Activated T-cell treated with anti-CD3 and anti-CD28 coated beads for 48 hours (primary cell): ENCODE measurements at places on chromosomes 6 and 20.

GRCh38 chr6:73728548-73729205 is 32.7 kb downstream of the CD109 start:
- peak; percentile 52 for DNase-seq

- no peak for DNase-seq
Observed at GRCh38 chr6:90494067-90494780, 92.6 kb downstream of the MAP3K7 start.

GRCh38 chr20:22722811-22723210 is 138.4 kb upstream of the FOXA2 start:
- DNase-seq = no peak

GRCh38 chr6:170572704-170573466 is 11.6 kb downstream of the PDCD2 start:
- DNase-seq = no peak

DNA sequence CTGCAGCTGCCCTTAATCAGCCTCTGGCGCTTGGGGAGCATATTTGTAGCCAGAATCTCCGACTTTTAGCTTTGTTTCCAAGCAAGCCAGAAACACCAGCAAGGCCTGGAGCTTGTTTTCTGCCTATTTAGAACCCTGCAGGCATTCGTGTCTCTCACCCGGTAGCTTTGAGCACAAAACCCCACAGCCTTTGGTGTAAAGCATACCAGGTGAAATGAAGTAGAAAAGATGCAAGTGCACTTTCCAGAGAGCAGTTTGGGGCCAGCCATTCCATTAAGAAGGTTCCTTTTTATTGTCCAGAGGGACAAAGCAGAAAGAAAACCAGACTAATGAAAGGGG is 736 bp downstream of the FAM217B start:
- no peak for DNase-seq

DNA sequence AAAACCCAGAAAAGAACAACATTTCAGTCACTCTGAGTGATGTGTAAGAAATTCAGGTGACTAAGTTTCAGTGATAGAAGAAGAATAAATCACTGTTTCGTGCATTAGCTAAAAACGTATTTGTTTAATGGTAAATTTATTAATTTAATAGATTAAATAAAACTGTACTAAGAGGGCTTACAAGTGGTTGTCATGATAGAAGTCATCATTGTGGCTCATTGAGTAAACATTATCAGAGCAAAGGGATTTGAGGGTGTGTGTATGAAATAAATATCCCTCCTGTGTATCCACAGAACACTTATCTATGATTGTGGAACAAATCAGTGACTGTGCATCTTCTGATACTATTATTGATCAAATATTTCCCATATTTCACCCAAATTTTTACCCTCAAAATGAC is 40.1 kb downstream of the THEMIS start:
- DNase-seq = no peak

DNA sequence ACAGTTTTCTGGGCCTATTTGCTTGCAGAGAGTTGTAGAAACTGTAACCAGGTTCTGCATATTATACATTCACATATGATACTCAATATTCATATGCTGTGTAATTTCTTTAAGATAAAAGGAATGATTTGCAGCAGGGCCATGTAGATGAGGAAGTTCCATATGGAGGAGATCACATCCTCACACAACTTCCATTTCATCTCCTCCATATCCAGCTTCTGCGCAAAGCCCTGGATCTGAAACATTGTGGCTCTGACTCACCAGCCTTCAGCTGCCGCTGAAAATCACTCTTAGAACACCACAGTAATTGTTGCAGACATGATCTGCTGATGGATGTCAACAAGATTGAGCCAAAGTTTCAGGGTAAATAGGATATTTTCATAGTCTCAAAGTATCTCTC is 57.7 kb downstream of the PXDC1 start:
- no peak for DNase-seq

DNA sequence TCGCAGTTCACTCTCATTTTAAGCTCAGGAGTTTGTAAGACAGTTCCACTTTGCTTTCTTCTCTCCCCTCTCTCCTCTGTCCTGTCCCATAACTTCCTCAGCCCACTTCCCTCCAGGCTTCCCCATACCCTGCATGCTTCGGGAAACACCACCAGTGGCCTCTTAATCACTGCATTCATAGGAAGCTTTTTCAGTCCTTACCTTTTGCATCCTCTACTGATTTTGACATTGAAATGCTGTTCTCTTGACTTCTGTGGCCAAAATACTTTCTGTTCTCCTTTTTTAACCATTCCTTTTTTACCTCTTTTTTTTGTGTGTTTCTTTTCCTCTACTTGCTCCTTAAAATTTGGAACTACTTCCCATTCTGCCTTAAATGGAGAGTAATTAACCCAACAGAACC is 69.7 kb downstream of the HIVEP1 start:
- DNase-seq = no peak

DNA sequence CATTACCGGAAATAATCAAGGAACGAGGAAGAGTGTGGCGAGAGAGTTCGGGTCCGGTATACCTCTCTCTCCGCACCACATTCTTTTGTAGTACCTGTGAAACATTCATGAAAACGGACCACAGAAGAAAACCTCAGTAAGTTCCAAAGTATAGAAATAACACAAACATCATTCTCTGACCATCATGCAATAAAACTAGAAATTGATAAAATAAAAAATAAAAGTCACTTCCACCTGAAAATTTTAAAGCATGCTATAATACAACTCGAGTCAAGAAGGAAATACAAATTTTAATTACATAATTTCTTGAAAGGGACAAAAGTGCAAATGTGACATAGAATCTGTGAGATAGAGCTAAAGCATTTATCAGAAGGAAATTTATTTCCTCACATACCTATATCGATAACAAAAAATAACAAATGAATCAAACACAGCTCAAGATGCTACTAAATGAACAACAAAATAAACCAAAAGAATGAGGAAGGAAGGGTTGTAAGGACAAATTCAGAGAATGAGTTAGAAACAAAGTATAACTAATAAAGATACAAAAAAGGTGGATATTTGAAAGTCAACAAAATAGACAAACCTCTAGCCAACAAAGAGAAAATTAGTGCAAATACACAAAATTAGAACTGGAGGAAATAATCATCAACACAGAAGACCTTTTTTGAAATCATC is 84.2 kb downstream of the TRIM27 start:
- no peak for DNase-seq

DNA sequence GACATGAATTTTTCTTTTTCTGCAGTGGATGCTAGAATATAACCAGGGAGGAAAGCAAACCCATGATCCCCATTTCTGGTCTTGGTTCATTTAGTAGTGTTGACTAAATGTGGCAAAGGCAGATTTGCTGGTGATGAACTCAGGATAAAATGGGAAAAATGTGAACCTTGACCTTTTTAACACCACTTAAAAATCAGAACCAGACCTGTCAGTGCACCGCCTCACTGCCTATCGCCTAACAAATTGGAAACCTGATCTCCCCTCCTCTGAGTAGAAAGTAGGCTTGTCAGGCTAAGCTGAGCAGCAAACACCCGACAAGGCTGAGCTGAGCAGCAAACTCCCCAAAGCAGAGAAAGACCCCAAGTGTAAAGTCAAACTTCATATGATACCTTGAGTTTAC is 254.8 kb downstream of the FOXC1 start:
- no peak for DNase-seq

GRCh38 chr6:79373880-79374279 is 139.4 kb upstream of the HMGN3 start:
- DNase-seq = no peak

GRCh38 chr6:121830736-121831135 is 395.3 kb downstream of the GJA1 start:
- no peak for DNase-seq

DNA sequence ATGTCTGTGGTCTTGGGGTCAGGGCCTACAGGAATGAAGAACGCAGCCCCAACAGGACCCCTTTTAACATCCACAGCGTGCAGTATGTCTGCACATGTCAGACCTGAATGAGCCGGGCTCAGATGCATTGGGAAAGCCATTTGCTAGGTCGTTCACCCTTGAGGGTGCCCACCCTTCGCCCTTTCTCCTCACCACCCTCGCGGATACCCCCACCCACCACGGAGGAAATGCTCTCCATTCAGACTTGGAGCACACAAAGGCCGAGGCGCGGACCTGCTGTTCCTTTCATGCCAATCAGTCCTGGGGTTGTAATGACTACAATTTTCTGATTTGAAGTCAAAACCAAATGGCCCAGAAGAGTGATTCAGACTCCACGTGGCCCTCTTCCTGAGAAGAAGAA is 62.7 kb downstream of the EDN3 start:
- DNase-seq = no peak

DNA sequence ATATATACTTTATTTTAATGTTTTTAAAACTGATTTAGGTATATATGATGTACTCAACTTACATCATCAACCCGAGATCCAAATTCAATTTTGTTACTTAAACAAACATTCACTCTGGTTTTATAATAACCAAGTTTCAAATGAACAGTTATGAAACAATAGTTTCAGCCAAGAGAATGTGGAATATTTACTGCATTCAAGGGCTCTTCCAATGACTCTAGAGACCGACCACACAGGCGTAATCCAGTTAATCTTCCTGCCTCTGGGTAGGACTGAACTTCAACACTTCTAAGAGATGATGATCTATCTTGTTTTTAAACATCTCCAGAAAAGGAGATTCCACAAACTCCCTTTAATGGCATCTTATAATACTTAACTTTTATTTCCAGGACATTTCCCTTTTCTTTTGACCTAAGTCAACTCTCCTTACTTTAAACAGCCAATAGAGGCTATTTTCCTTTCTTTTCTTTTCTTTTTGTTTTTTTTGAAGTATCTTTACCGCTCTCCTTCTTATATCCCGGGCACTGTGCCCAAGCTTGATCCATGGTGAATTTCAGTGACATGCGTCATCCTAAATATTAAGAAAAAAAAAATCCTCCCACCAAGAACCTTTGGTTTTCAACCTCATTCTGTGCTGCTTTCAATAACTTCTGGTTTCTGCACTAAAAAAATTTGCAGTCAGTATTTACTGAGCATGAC is 110.1 kb downstream of the KIF13A start:
- no peak for DNase-seq

DNA sequence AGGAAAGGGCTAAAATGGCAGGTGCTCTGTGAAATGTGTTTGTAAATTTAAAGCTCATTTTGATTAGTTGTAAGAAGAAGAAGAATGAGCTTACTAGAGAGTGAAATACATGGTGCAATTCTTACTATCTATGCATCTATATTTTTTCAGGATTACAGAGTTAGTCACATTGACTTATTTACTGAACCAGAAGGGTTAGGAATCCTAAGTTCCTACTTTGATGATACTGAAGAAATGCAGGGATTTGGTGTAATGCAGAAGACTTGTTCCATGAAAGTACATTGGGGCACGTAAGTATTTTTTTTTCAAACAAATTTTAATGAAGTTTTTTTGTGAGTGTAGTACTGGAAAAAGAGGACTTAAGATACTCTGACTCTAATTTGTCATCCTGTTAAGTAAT is 99.3 kb downstream of the RTN4IP1 start:
- DNase-seq = no peak

- no peak for DNase-seq
Observed at GRCh38 chr6:144534180-144534579, 249.0 kb downstream of the UTRN start.

DNA sequence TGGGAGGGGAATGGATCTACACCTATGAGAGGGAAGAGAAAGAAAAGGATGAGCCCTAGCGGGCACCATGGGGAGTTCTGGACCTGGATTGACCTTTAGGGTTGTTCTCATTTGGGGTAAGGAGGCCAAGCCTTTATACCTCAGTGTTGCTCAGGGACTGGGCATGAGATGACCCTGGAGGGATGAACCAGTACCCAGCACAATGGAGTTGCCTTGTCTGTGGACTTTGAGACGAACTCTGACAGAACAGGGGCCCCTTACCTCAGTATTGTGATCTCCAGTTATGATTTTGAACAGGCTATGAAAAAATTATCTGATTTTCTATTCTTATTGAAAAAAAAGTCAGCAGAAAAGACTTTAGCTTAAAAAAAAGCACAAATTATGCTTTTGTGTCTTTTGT is 88.6 kb downstream of the FOXA2 start:
- no peak for DNase-seq

DNA sequence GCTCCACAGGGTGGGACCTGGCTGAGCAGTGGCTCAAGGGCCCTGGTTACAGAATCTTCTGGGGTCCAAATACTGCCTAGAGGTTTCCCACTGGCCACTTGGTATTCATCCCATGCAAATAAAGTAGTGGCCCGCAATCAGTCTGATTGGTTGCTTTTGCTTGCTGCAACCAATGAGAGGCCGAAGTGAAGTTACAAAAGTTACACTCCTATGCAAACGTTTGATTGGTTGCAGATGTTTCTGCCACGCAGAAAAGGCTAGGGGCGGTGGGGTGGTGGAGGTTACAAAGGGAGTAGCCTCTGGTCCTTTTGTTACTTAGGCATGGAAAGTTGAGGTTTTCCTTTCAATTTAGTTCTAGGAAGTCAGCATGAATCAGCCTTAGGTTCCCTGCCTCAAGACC is 3.6 kb upstream of the NHLRC1 start:
- no peak for DNase-seq

- no peak for DNase-seq
Observed at GRCh38 chr6:112122756-112123155, 35.4 kb downstream of the FAM229B start.

DNA sequence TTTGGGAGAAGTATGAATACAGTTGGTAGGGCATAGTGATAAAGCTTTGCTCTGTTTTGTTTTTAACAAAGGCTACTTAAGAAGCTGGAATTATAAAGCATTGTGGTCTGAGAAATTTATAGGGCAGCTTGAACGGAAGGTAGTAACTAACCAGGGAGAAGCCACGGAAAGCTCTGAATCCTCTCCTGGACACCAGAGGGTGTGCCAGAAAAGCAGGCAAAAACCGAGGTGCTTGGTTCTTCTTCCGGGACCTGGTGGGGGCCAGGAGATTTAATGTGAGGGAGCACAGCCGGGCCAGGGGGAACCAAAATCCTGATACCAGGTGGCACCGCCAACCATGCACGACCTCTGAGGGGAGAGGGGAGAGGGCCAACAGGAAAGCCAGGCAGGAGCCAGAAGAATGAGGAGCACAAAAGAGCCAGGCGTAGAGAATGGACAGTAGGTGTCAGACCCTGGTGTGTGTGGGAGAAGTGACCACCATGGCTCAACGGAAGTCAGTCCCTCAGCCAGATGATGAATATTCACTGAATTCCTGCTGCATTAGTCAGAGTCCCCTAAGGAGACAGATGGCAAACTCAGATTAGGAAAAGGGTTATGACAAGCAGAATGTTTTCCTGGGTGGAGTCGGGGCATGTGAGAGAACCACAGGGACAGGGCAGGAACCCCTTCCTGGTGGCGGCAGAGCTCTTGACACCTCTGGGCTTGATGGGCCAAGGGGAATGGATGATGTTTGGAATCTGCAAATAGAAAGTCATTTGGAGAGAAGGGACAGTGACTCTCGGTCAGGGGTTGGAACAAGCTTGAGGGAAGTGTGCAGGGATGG is 262.3 kb downstream of the ZNF217 start:
- no peak for DNase-seq

GRCh38 chr6:138297761-138298298 is 79.5 kb upstream of the PBOV1 start:
- DNase-seq = no peak

- no peak for DNase-seq
Observed at GRCh38 chr6:111727041-111727440, 121.4 kb upstream of the TRAF3IP2 start.

GRCh38 chr6:89703292-89703691 is 64.7 kb upstream of the LYRM2 start:
- DNase-seq = no peak
